ENCODE measurements at places on chromosomes 6 and 20. TPM values are rescaled to one million over a fixed set of nuclear protein-coding genes. Genes with fewer than 3 reads are reported as not detected.

Gene FAM83C
- polyA plus RNA-seq, result not detected

Gene DEF6
- 3.7 TPM for polyA plus RNA-seq

DNA sequence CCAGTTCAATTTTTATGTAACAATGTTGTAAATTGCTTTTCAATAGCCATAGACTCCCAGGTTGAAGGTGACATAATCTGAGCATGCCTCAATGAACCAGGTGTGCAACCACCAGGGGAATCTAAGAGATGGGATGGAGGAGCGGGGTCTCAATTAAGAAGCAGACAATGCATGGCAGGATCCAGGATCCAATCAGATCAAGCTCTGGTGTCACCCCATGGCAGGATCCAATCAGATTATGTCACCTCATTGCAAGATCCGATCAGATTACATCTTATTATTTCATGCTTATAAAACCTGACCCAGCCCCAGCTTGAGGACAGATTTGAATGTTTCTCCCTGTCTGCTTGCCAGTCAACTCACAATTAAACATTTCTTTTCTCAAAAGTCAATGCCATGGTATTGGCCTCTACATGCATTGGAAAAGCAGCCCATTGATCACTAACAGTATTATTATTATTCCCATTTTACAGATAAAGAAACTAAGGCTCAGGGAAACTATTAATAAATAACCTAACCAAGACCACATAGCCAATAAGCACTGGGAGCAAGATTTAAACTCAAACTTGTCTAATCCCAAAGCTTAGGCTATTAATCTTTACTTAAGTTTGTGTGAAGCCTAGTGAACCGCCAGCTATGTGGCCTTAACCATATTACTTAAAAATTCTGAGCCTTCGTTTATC lies 14.3 kb upstream of the SIRT5 start:
- no peak for DNase-seq

GRCh38 chr20:10902174-10902573 lies 228.4 kb upstream of the JAG1 start:
- DNase-seq, result peak; percentile 19

DNA sequence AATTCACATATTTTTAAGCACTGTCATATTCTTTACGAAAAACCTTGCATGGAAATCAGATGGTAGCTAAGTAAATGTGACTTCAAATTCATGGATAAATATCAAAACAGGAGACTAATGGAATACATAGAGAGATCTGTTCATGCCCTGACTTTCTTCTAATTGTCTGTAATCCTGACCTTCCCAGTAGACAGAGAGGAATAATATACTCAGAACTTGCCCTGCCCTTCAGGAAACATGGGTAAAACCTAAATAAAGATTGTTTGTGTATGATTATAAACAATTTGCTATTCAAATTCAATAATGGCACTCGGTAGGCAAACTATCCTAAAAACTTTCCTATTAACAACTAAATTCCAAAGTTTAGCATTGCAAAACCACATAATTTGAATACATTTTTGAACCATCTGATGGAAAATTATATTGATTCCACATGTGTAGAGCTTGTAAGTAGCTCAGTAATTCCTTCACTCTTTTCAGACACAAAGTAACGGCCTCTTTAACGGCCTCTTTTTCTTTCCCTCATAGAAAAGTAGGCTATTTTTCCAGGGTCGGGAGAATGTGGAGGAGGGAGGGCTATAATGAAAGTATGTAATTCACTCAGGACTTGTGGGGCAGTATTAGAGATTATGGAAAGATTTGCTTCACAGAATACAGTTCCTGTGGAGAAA lies 227.6 kb downstream of the ALDH8A1 start:
- no peak for DNase-seq

- no peak for DNase-seq
Measured at GRCh38 chr6:155190677-155191076, 73.1 kb upstream of the CLDN20 start.

GRCh38 chr6:80690551-80691131 lies 584.2 kb downstream of the BCKDHB start:
- no peak for DNase-seq

DNA sequence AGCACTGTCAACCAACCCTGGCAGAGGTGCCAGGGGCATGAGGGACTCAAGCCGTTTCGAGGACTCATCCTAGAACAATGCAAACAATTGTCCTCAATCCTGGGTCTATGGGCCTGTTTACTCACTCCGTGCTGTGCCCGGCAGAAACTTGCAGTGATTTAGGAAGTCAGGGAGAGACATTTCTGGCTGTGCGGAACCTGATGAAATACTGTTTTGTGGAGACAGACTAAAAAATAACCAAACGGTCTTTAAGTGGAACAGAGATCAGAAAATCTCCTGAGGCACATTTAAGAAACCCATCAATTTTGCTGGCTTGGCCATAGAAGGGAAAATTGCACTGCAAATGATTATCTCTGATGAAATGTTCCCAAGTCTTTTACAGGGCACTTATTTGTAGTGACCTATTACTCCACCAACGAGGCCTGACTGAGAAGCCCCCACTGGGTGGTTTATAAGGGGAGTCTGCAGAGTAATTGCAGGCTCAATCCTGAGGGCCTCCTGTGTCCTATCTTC lies 79.8 kb upstream of the KCNK16 start:
- DNase-seq, result no peak

- no peak for DNase-seq
Measured at GRCh38 chr6:129842881-129843409, 18.2 kb downstream of the TMEM244 start.
